Fibroblast of skin of left quadriceps (primary cell): ENCODE measurements at places on chromosomes 11 and 22.

- no peak for DNase-seq
These were observed 6.1 kb downstream of the RHOD start for GRCh38 chr11:67062526-67063373.

- DNase-seq, result no peak
These were observed 141.5 kb upstream of the FAT3 start for GRCh38 chr11:92083123-92083522.

DNA sequence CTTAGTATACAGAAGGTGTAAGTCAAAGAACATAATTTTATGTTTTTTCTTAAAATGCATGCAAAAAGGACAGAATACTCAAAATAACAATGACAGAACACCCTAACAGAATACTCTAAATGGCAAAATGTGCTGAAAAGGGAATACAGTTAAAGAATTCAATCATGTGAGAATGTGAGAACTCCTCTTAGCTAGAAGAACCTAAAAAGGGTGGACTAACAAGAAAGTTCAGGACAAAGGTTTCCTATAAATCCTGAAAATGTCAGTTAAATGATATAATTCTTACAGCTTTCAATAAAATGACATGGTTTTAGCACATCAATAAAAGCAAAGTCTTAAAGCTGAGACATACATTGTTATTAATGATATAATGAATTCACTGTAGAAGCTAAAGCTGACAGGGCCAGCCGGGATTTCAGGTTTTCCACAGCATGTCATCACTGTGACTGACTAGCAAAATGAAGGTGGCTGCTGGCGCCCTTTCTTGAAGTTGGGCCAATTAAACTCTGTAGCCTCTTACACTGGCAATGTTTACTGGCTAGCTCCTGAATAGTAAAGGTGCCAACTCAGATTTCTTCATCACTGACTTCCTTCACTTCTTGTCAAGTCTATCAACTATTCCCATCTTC lies 244.4 kb downstream of the TTC28 start:
- DNase-seq, result no peak

DNA sequence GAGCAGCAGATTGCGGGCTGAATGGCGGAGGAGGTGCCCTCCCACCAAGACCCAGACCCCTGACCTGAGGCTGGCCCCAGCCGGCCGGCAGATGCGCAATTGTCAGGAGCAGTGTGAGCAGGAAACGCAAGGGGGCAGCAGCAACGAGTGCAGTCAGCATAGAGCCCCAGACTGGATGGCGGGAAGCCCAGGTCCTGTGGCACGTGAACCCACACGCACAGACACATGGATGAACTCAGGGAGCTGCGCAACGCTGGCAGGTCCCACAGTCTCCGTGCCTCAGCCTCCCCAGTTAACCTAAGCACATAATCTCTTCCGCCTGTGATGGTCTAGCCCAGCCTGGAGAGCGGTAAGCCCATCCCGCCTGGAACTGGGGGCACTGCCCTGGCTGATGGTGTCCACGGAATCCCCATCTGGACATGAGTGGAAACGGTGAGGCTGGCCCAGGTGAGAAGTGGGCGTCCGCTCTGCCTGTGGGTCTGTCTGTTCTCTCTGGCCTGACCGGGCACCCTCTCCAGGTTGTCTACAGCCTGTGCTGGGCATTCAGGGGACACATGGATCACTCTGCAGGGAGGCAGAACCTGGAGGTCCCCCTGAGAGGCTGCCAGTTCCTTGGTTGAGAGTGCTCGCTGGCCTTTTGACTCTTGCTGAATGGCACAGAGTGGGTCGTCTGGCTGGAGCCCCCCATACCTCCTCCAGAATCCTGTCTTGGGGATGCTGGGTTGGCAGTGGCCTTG lies 626 bp upstream of the TBX10 start:
- DNase-seq, result no peak

DNA sequence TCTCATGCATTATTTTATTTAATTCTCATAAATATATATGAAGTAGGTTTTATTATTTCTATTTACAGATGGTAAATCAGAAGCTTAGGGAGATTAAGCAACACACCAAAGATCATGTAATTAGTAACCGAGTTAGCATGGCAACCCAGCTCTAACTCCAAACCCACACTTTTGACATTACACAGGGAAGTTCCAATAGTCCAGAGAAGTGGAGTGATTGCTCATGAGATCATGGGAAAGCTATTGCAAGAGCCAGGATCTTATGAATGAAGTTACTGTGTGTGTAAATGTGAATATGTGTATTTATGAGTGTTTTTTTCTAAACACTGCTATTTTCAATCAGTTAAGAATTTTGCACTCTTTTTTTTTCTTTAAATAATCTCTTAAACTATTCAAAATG lies 225.8 kb upstream of the KIRREL3 start:
- no peak for DNase-seq

- no peak for DNase-seq
These were observed 26.2 kb upstream of the GUCY1A2 start for GRCh38 chr11:107044503-107044902.

- DNase-seq, result no peak
These were observed 138.9 kb downstream of the MN1 start for GRCh38 chr22:27662359-27663301.

- DNase-seq, result no peak
These were observed 119.4 kb upstream of the CLPB start for GRCh38 chr11:72553706-72554105.

GRCh38 chr11:94800414-94800813 lies 32.3 kb downstream of the AMOTL1 start:
- no peak for DNase-seq

GRCh38 chr22:39960791-39961746 lies 872 bp downstream of the TMA7B start:
- DNase-seq, result peak; percentile 94

DNA sequence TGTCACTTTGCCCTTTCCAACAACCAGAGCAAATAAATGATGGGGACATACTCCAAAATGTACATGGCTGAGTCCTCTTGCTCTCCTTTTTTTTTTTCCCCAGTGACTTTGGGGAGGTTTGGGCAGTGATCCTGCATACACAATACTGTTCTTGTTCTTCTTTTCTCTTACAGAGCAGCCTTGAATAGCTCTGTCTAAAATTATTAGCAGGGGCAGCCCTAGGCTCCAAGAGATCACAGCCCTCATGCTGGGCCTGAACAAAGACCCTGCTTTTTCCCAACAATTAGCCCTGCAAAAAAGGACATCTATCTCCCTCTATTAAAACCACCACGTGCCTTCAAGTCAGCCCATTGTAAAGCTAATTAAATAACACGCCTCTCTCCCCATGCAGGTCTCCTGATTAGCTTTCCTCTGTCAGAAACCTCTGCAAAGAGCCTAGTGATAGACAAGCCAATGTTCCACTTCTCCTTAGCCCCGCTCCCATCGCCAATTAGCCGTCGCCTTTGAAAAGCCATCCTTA lies 54.7 kb downstream of the ETS1 start:
- no peak for DNase-seq

DNA sequence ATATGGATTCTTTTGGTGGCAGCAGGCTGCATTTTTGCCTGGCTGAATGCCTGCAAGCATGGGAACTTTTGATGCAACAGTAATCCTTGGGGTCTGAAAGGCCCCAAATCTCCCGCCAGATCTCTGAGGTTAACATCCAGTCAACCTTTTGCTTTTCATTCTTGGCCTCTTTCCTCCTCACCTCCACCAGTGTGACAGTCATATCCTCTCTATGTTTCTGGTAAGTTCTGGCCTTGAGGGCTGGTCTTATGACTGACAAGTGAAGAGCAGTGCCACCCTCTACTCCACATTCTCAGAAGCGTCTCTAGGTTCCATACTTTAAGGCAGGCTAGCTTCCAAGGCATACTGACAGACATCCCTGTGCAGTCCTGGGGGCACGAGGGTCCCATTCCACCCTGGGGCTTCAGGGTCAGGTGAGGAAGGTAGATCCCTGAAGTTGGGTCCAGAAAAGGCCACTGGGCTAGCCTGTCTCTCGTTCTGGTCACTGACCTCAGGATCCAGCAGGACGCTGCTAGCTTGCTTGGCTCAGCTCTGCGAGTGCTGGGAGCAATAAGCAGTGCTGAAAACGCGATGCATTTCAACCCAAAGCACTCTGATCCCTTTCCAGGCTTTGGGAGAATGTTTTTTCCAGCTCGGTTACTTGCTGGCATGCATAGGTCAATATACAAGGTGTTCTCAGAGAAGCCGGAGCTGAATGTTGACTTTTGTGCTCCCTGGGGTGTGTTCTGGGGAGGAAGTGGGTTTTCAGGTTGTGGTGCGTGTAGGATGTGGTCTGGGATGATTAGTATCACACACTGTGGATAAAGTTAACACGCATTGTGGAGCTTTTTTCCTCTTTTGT lies 75.2 kb downstream of the PTPRJ start:
- DNase-seq, result no peak

- DNase-seq, result no peak
These were observed 9.8 kb downstream of the KCNC1 start for GRCh38 chr11:17744151-17744940.

DNA sequence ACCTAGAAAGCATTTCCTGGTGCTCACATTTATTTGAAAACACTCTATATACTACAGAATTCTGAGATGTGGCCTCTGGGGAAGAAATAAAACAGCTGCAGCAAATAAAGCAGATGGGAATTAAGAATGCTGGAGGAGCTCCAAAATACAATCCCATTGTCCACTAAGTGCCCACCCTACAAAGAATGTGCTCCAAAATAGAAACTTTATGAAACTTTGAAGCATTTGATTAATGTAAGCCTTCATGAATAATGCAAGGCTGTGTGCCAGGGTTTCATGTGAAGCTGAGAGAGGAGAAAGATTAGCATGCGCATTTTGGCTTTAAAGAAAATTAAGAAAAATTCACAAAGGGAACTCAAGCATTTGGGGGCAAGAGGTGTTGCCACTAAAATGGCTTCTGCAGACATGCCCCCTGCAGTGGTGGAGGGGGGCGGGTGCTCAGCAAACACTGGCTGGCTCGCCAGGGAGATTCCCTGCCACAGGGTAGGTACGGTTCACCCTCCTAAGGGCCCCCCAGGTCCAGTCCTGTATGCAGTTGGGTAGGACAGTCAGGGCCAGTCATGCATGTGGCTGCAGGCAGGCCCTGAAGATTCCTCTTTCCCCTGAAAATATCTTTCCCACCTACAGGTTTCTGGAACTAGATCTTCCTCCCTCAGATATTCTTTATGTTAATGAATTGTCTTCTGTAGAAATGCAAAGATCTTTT lies 46.6 kb upstream of the RCN1 start:
- no peak for DNase-seq

- DNase-seq, result no peak
These were observed 62.7 kb upstream of the CLTCL1 start for GRCh38 chr22:19354201-19354600.

- DNase-seq, result no peak
These were observed 1.3 kb upstream of the SBF2 start for GRCh38 chr11:10295064-10295901.

- DNase-seq, result peak; percentile 65
These were observed 25.5 kb downstream of the NNMT start for GRCh38 chr11:114321621-114322257.

GRCh38 chr11:62008193-62008592 lies 40.8 kb upstream of the FTH1 start:
- DNase-seq, result no peak

DNA sequence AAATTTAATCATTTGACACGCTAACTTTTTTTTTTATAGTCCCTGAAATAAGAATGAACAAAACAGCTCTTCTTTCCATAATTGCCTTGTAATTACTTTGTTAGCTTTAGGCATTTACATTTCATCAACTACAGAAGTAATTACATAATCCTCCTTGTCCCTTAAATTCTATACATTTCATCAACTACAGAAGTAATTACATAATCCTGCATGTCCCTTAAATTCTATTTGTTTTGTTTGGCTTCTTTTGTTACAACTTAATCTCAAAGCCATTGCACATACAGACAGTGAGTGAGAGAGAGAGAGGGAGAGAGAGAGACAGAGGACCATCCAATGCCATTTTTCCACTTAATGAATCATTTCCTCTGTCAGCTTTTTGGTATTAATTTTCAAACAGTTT lies 873.2 kb downstream of the METTL15 start:
- DNase-seq, result no peak

DNA sequence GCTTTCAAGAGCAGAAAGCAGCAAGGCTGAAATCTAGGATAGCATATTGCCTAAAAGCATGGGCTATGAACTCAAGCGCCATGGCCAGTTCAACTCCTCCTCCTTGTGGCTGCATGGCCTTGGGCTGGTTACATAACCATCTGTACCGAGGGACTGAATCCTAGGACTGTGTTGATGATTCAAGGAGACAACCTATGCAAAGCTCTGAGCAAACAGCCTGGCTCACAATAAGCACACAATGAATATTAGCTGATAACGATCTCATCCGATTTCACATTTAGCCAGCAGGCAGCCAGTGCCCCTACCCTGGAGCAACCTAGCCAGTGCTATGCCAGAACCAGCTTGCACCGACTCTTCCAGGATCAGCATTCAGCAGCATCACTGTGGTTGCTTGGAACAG lies 698.4 kb downstream of the TBC1D22A start:
- no peak for DNase-seq

GRCh38 chr11:119461229-119461963 lies 38.4 kb upstream of the THY1 start:
- no peak for DNase-seq

DNA sequence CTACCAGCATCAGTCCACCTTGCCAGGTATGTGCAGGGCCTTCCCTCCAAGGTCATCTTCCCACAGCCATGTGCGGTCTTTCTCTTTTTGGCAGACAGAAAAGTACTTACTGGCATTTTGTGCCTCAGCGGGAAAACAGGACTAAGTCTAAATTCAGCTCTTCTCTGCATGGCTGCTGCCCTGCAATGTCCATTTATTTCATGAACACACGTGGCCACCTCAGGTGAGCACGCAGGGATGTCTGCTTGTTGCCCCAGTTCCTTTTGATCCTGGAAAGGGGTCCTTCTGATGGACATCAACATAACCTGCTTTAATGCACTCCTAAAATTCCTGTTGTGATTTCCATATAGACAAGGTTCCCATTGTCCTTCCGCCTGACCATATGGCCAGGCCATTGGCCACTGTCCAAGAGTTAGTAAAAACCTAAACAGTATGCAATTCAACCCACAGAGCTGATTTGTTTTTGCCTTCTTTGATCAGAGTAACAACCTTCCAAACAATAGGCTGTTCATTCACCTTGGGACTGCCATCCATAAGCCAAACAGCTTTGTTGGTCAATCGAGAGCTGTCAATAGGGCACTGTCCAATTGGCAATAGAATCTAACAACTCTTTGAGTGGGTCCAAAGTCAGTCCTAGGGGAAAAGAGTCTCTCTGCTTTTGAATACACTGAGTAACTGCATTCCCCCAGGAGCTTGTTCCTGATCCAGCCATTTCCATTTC lies 5.9 kb downstream of the TREH start:
- DNase-seq, result no peak
